ENCODE measurements at places on chromosomes 4 and X.

DNA sequence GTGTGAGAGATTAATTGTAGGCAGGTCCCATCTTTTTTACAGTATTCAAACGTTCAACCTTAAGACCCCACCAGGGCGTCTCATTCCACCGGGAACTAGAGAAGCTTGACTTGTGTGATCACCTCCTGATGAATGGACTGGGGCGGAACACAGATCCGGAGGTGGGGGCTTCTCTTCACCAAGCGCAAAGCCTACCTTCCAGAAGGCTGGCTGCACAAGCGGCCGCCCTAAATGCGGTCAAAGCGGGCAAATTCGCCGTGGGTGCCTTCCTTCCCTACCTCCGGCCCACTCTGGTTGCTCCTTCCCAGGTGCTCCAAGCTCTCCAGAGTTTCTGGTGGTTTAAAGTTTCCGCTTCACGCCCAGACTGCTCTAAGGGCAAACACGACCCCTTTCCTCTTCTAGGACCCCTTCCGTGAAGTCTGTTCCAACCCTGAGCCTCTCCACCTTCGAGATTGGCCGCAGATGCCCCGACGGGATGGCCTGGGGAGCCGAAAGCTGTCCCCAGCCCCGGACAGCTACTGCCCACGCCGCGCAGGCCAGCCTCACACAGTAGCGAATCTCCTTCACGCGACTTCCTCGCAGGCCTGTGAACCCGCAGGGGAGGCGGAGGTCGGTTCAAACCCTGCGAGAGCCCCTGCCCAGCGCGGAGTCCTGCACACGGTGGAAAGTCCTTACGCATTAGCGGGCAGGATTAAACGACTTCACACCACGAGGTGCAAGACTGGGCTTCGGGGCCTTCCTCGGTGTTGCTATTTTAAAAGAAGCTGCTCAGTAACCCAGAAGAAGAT is 1.6 kb upstream of the WWC2 start:
- no peak for DNase-seq

- no peak for DNase-seq
Measured at GRCh38 chrX:109952050-109952449, 50.9 kb upstream of the TMEM164 start.

- DNase-seq: no peak
Measured at GRCh38 chr4:38177641-38178391, 217.6 kb downstream of the PTTG2 start.

- no peak for DNase-seq
Measured at GRCh38 chr4:25174674-25175073, 14.4 kb upstream of the SEPSECS start.

DNA sequence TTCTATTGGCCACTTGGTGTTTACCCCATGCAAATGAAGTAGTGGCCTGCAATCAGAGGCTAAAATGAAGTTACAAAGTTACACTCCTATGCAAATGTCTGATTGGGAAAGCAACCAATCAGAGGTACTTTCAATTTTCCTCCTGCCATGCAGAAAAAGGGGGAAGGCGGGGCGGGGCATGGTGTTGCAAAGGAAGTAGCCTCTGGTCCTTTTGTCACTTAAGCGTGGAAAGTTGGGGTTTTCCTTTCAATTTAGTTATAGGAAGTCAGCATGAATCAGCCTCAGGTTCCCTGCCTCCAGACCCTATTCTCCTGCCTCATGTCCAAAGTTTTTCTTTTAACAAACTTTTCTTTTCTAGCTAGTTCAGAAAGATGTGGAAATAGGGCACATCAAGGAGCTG is 69.3 kb downstream of the GPC4 start:
- no peak for DNase-seq

GRCh38 chrX:123260920-123261418 is 76.9 kb downstream of the GRIA3 start:
- DNase-seq: no peak

- DNase-seq: no peak
Measured at GRCh38 chr4:18935659-18936345, 914.2 kb upstream of the LCORL start.

DNA sequence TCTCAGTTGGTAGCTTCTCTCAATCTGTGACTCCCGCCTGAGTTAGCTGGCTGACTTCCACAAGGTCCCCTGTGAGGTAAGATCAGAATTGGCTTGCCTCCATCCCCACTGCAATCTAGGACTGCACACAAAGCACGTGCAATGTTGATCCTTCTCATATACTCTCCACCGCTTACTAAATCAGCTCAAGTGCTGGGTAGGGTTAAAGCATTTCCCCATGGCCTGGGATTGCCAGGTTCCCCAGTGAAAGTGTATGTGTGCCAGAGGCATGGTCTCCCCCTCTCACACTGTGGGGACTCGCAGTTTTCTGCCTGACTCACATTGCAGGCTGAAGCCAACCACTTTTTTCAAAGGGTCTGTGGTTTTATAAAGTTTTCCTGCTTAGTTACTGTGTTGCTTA is 886.9 kb downstream of the FAM133A start:
- DNase-seq: no peak

GRCh38 chr4:82525307-82525911 is 36.4 kb downstream of the TMEM150C start:
- no peak for DNase-seq

DNA sequence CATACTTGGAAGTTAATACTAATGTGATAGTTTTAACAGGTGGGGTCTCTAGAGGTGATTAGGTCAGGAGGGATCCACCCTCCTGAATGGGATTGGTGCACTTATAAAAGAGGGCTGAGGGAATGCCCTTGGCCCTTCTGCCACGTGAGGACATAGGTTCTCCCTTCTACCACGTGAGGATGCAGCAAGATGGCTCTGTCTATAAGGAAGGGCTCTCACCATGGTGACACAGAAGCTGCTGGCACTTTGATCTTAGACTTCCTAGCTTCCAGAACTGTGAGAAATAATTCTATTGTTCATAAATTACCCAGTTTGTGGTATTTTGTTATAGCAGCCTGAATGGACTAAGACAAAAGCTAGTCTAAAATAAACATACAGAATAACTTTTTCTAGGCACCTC is 1.0 kb downstream of the AADAT start:
- no peak for DNase-seq

GRCh38 chr4:120725639-120726580 is 196.6 kb downstream of the PRDM5 start:
- no peak for DNase-seq

DNA sequence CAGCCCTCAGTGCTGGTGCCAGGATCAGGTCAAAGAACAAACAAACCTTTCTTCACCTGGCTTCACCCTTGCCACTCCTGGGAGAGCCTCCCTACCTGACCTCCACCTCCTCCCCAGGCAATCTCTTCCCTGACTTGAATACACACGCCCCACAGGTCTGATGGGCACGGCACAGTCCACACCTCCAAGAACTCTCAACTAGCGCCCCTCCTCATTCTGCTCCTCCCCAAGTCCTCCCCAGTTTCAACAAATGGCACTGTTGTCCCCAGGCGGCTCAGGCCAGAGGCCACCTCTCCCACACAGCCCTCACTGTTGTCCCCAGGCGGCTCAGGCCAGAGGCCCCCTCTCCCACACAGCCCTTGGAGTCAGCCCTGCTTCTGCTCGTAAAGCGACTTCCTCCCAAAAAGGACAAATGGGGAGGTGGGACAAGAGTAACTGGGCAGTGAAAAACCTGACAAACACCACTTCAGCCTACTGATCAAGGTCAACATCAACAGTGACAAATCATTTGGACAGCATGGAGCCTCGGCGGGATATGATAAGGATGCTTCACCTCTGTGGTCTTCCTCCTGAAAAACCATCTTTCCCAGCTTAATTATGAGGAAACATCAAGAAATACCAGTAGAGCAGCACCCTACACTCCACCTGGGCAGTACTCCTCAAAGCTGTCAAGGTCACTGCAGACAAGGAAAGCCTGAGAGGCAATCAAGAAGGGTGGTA is 2.9 kb downstream of the LETM1 start:
- DNase-seq: no peak

- DNase-seq: no peak
Measured at GRCh38 chrX:22300130-22300529, 27.4 kb downstream of the CBLL2 start.

- no peak for DNase-seq
Measured at GRCh38 chr4:140937866-140938265, 181.7 kb upstream of the TBC1D9 start.

DNA sequence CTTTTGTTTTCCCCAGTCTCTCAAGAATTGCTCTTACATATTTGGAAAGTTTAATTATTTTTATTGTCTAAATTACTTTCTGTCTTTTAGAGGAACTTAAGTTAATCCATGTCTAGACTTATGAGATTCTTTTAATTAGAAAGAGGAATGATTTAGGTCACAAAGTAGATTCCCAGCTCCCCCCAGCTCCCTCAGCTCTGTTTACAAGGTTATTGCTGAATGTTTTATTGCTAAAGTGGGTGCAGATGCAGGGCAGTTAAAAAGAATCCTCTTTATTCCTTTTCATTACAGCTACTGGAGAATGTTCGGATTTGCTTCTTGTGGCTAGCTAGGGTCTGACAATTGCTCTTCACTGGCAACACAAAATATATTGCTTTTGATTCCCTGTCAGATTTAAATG is 33.7 kb upstream of the CCKAR start:
- no peak for DNase-seq

DNA sequence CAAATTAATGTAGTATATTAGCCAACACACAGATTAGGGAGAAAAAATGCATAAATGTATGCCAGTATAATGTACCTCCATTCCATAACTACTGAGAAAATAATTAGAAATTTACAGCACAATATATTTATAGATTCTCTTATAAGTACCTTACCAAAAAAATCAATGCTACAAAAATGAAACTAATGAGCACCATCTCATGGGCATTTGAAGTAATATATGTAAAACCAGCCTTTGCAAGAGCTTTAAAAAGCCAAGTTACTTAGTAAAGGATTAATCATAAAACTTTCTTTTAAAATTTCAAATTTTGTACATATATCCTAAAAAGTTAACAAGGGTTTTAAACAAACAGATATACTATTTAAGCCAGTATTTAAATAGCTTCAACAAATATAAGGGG is 43.2 kb downstream of the LRBA start:
- no peak for DNase-seq

- no peak for DNase-seq
Measured at GRCh38 chr4:127251423-127251822, 381.3 kb upstream of the INTU start.

DNA sequence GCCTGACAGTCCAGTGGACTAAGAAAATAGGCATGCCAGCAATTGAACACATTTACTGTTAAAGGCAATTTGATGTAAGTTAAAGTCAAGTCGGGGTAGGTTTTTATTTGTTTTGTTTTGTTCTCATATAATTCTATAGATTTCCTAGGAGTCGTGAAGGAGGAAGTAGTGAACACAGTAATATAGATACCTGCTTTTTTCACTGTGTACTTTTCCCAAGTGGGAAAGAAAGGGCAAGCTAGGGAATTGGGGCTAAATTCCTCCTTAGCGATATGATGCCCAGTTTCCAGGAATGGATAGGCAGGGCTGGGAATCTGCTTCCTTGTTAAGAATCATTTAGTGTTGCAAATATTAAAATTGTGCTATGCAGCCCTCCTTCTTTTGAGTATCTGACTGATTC is 271.0 kb downstream of the ARHGAP24 start:
- no peak for DNase-seq

DNA sequence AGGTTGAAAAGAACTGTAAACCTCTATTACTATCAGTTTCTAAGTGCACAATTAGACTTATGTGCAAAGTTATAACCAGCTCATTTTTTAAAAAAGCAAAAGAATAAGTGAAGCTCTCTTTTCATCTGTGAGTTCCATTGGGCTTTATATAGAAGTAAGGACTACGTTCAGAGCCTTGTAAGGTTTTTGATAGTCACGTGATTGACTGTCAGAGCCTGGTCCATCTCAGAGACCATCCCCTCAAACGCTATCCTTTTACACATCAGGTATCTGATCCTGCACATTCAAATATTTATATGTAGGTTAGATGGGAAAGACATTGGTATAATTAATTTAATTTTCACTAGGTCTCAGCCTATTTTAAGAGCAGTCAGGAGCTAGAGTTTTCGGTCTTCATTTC is 279.3 kb downstream of the INPP4B start:
- no peak for DNase-seq

- DNase-seq: no peak
Measured at GRCh38 chrX:13495232-13495631, 74.2 kb upstream of the EGFL6 start.

- no peak for DNase-seq
Measured at GRCh38 chr4:123411514-123411913, 14.9 kb downstream of the SPRY1 start.

GRCh38 chr4:150874338-150875226 is 140.5 kb downstream of the LRBA start:
- DNase-seq: no peak

DNA sequence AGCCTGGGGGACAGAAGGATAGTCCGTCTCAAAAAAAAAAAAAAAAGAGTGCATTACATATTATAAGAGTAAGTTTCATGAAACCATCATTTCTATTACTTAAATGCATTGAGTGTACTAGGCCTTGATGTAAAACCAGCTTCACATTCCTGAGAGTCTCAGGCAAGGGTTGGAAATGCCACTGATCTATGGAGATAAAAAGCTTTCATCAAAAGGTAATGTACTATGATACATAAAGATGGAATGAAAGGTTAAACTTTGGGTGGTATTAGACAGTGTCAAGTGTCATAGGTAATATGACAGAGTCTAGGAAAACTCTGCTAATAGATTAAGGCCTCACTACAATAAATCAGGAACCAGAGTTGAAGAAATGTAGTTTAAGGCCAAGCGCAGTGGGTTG is 7.4 kb downstream of the CFAP97 start:
- no peak for DNase-seq

DNA sequence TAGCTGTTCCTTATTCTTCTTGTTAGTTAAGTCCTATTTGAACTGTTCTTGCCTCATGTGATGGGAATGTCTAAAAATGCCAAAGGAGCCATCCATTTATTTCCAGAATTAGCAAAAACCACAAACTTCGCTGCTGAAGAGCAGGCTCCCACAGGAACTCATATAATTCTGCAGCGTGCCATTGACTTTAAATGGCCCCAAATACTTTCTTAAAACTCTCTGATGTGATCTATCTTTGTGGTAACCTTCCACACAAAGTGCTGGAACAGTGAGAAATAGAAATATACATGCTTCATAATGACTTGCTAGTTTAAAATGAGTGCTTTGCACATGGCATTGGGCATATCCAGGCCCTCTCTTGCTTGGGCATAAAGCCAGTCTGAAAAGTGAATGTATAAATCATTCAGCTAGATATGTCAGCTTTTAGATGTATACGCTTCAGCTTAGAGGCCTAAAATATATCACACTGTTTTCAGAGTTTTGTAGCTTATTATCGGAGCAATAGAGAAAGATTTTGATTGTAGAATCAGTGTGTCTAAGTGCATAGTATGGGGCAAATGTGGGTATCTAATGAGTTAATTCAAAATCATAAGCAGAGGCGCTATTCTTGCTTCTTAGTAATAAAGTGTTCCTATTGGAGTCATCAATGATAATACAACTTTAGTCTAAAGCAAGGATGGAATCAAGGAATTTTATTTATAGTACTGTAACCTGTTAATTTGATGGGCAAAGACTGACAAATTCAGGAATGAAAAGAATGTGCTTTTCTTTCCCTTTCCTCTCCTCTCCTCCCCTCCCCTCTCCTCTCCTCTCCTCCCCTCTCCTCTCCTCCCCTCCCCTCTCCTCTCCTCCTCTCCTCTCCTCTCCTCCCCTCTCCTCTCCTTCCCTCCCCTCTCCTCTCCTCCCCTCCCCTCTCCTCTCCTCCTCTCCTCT is 392.2 kb upstream of the ZFP42 start:
- DNase-seq: no peak

- no peak for DNase-seq
Measured at GRCh38 chr4:126268106-126268505, 953.4 kb downstream of the FAT4 start.
